IPS-NIHi11 (cell line): ENCODE measurements at places on chromosomes 5 and 9.
A peak's percentile ranks its signal among the peaks of the same experiment; 100 is the strongest.

DNA sequence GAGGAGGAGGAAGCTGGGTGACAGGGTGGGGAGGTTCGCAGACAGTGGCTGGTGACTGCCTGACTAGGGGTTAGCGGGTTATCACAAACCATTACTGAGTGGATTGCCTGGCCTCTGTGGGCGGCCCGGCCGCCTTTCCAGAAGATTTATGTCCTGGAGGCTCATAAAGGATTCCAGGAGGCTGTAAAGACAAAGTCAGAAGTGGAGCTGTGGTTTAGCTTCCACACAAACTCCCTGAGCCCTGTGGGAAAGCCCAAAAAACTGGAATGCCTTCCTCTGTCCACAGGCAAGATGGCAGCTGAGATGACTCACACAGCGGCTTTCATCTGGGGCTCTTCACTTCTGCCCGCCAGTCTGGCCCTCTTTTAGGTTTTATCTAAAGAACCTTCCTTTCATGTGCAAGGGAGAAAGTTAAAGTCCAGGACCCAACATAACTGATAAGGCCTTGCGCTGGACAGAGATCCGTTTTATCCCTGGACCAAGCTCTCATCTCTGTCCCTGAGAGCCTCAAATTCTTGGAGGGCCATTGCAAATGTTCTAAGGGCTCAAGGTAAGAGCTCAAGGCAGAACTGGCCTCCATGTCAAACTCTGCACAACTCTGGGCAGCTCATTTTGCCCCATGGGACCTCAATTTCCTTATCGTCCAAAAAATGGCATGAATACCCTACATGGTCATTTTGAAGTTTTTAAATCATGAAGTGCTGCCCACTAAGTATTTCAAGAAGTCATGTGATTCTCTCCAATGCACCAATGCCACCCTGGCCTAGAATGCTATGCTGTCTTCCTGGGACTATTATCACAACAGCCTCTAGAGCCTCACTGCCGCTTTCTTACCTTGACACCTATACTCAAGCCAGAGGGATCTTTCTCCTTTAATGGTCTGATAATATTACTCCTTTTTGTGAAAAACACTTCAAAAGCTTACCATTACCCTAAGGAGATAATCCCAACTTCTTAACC lies 249.4 kb upstream of the TRIM32 start:
- no peak for DNase-seq

GRCh38 chr9:77016526-77017504 lies 2.6 kb upstream of the FOXB2 start:
- peak; percentile 26 for DNase-seq

DNA sequence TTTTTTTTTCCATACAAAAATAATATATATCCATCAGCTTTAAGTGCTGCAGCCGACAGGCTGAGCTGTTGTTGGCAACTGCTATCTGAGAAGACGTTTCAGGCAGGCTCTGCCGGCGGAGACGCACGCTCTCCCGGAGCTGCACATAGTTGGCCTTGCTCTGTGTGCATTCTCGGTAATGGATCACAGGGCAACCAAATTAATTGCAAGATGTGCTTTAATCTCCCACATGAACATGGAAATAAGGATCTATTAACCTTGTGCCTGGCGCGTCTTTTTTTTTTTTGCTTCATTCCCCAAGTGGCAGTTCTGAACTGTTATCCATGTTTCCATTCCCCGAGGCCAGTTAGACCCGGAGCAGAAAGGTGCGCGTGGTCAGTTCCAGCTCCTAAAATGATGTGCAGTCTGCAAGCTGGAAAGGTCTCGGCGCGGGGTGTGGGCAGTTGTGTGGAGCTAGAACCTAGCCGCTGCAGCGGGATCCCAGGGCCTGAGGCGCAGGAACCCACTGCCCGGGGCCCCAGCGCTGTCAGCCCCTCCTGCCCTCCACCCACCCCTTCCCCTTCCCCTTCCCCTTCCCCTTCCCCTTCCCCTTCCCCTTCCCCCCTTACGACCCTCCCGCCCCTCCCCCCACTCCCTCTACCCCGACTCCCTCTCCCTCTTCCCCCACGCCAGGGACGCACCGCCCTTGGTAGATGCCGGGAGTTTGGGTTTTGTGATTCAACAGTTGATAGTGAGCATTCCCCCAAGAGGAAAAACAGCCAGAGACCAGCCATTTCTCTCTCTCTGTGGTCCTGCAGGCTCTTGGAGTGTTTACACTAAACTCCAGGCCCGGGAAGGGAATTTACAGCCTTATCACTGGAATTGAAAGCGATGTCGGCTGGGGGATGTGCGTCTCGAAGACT lies 137.8 kb downstream of the CEP120 start:
- DNase-seq = peak; percentile 57

GRCh38 chr5:177372034-177372896 lies 12.0 kb upstream of the SLC34A1 start:
- DNase-seq = no peak

DNA sequence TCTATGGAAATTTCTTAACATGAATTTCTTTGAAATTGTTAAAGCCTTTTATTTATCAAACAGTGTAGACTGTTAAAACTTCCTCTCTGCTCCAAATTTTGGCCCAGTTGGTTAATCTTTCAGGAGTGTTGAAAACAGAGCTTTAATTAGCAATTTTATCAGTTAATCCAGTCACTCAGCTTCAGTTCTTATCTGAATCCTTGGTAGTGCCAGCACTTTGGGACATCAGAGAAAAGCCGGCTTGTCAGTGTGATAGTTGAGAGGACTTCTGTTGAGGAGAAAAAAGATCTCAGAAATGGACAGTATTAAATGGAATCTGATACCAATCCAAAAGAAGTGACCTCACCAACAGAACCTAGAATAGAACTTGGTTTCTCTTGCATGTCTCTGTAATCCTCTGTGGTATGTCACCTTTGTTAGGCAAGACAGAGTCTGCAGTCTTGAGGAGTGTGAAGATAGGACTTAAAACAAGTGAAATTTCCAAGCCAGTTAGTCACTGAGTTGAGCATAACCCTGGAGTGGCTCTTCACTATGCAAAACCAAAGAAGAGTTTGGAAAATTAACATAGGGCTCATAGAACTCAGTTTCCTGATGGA lies 251.8 kb downstream of the NNT start:
- DNase-seq = no peak

GRCh38 chr5:54049963-54050362 lies 260.4 kb downstream of the ARL15 start:
- DNase-seq = no peak

DNA sequence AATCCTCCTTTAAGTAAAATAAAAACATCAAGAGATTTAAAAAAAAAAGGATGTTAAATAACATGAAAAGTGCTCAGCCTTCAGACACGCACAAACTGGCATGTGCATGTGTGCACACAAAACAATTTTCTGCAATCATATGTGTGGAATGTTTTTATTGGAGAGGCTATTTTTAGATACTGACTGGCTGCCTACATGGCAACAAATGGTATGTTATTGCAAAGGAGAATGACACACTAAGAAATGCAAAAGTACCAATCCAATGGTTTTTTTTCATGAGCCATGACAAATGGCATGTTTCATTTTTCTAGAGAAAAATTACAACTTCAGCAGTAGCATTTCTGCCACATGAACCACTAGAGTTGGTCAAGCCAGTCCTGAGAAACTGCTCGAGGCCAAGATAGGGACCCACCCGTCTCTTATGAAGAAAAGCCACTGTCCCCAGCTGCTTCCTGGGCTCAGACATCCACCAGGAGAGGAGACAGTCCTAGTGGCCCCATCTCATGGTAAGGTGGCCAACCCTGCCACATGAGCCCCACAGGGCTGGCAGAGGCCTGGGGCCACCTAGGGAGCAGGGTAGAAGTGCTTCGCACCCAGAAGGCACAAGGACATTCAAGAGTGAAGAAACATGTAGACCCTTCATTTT lies 116.4 kb downstream of the MYO10 start:
- DNase-seq = no peak

GRCh38 chr9:127021664-127022363 lies 100.6 kb downstream of the ANGPTL2 start:
- no peak for DNase-seq

- peak; percentile 95 for DNase-seq
These were observed at the start of gene DNAJA1 for GRCh38 chr9:33024966-33025571. Gene DNAJA1, plus strand, starts transcription at chr9:33025273. Its CDS starts 1,212 bp downstream, at chr9:33026485.

GRCh38 chr5:180343110-180343830 lies 9.9 kb downstream of the GFPT2 start:
- DNase-seq = peak; percentile 60

DNA sequence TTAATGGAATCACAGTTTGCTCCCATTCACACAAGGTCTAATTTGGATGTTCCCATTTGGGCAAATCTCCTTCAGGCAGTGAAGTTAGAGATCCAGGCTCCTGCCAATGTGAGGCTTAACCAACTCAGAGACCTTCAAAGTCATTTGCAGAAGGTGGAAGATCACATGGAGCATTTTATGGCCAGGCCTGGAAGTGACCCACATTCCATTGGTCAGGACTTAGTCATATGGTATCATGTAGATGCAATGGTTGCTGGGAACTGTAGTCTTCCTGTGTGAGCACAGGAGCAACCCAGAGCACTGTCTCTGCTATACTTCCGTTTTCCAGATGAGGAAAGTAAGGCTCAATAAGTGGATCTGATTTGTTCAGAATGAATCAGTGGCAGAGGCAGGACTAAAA lies 292.7 kb upstream of the SMARCA2 start:
- peak; percentile 46 for DNase-seq

GRCh38 chr5:88734191-88734640 lies 148.8 kb downstream of the MEF2C start:
- DNase-seq = no peak

GRCh38 chr5:143952809-143953208 lies 140.8 kb downstream of the HMHB1 start:
- no peak for DNase-seq

- no peak for DNase-seq
These were observed 2.5 kb upstream of the PCDHAC1 start for GRCh38 chr5:140923601-140924000.

GRCh38 chr9:73038613-73039012 lies 85.8 kb upstream of the ALDH1A1 start:
- no peak for DNase-seq

- DNase-seq = peak; percentile 42
These were observed 724 bp downstream of the SGTB start for GRCh38 chr5:65721050-65721719.
